NCI-H2107 (cell line): ENCODE measurements at places on chromosomes 11 and 22.

- DNase-seq = no peak
These were observed 141.1 kb downstream of the C11orf91 start for GRCh38 chr11:33559567-33559966.

DNA sequence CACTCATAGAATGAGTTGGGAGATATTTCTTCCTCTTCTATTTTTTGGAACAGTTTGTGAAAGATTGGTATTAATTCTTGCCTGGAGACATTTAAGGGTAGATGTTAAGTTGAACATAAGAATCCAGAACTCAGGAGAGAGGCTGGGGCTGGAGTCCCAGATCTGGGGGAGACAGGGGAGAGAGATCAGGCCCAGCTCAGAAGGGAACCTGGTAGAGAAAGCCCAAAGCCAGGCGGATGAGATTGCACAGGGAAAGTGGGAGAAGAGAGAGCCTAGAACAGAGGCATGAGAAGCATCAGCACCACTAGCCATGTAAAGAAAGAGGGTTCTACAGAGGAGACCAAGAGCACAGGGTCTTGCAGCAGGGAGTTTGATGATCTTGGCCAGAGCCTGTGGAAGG lies 13.0 kb upstream of the GNAZ start:
- DNase-seq = no peak

DNA sequence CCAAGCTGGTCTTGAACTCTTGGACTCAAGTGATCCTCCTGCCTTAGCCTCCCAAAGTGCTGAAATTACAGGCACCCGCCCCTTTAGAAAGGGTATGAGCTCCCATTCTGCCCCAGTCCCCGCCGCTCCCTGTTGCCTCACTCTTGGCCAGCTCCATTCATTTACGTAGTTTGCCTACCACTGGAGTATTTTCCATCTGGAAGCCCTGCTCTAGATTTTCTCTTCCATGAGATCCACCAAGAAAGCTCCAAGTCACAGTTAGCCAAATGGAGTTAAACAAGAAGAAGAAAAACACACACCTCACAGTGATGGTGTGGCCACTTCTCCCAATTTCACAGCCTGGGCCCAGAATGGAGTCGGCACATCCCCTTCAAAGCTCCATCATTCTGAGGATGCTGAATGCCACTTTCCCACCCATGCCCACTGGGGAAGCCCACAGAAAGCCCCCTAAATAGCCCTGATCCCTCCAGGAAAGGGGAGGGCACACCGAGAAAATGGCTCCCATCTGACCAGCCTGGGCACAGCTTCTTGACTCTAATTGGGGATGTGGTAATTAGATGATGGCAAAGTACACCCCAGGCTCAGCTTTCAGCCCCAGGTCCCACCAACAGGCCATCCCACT lies 381.2 kb downstream of the MN1 start:
- no peak for DNase-seq

DNA sequence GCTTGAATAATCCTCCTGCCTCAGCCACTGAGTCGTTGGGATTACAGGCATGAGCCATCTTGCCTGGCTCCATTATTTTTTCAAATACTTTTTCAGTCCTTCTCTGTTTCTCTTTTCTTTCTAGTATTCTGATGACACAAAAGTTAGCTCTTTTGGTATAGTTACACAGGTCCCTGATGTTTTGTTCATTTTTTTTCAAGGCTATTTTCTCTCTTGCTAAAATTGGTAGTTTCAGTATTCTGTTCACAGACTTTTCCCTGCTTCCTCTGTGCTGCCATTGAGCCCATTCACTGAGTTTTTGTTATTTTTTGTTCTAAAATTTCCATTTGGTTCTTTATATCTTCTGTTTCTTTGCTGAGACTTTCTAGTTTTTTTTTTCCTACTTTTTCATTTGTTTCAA lies 166.5 kb downstream of the UVRAG start:
- DNase-seq = no peak

- DNase-seq = no peak
These were observed 36.1 kb downstream of the GNB1L start for GRCh38 chr22:19818324-19819207.

GRCh38 chr22:38067028-38067415 lies 9.8 kb downstream of the PICK1 start:
- DNase-seq = no peak

- no peak for DNase-seq
These were observed 9.5 kb downstream of the ATXN10 start for GRCh38 chr22:45680932-45681700.

- DNase-seq = no peak
These were observed 867.4 kb downstream of the NTM start for GRCh38 chr11:132237781-132238180.

DNA sequence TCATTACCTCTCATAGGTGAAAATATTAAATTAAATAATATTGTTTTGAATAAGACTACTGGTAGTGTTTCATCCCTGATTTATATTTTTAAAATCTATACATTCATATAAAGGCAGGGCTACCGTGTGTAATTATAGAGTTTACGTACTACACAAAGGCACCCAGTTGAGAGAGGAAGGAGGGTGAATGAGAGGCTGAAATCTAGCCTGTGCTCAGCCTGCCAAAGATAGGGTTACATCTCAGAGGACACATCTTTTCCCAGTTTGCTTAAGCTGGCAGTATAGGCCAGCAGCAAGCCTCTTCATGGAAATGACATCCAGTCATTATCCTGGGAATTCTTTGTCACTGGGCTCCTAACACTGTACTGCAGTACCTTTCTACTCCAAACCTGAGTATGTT lies 7.5 kb upstream of the B3GNT6 start:
- DNase-seq = no peak

DNA sequence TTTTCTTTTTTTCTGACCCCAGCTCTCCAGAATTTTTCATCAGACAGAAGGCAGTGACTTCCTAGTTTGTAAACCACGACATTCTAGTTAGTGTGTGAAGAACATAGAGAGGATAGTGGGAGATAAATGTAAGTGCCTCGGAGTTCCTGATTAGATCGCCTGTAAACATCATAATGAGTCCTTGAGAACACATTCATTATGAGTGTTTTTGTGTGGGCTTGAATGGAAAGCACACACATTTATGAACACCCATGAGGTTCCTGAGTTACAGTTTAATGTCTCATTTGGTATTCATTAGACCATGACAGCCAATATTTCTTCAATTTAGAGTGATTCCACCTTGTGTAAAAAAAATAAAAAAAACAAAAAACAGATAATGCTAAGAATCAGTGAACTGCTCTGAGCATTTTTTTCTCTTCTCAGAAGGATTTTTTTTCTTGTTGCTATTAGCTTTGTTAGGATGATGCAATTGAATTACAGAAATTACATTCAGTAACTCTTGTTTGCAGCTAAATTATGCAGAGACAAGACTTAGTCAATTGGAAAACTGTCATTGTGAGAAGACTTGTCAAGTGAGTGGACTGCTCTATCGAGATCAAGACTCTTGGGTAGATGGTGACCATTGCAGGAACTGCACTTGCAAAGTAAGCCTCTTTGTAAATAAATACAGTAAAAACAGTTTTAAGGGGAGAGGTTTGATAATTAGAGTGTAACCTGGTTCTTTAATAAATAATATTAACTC lies 257.6 kb downstream of the NELL1 start:
- DNase-seq = no peak
